ENCODE measurements at places on chromosomes 4 and X.

- no peak for DNase-seq
Measured at GRCh38 chrX:101057093-101057714, 5.3 kb upstream of the TRMT2B start.

- no peak for DNase-seq
Measured at GRCh38 chr4:172042714-172043114, 229.5 kb downstream of the GALNTL6 start.

- DNase-seq: no peak
Measured at GRCh38 chr4:166198041-166198440, 325.0 kb downstream of the TLL1 start.

- no peak for DNase-seq
Measured at GRCh38 chr4:77002321-77003107, 53.0 kb downstream of the SEPTIN11 start.

GRCh38 chrX:110046001-110046400 lies 43.1 kb downstream of the TMEM164 start:
- DNase-seq: no peak

Measured in stimulated activated CD4-positive, alpha-beta T cell treated with anti-CD3 and anti-CD28 coated beads, TNF-alpha, amount 100 ng/mL, for 1 hour (primary cell).